ENCODE measurements at places on chromosomes 7 and 10.

GRCh38 chr7:19713676-19714075 lies 4.8 kb upstream of the POLR1F start:
- peak; percentile 27 for DNase-seq

DNA sequence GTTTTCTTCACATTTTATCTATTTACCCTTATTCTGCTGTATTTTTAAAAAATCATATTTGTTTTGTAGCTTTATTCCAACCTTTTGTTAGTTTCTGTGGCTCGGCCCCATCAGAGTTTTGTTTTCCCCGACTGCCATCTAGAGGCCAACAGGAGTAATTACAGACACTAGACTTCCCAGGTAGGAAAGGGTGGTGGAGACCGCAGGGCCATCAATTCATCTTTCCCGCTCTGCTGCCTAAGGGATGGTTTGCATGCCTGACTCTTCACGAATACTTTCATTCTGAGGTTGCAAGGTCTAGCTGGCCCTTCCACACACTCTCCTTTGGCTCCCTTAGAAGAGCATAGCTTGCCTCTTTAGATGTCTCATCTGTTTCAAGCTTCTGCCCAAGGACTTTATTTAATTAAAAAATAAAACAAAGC lies 38.3 kb downstream of the LYZL2 start:
- peak; percentile 45 for DNase-seq

GRCh38 chr10:3738855-3739350 lies 46.1 kb downstream of the KLF6 start:
- DNase-seq = no peak

GRCh38 chr7:123823898-123824753 lies 20.8 kb upstream of the HYAL4 start:
- no peak for DNase-seq

DNA sequence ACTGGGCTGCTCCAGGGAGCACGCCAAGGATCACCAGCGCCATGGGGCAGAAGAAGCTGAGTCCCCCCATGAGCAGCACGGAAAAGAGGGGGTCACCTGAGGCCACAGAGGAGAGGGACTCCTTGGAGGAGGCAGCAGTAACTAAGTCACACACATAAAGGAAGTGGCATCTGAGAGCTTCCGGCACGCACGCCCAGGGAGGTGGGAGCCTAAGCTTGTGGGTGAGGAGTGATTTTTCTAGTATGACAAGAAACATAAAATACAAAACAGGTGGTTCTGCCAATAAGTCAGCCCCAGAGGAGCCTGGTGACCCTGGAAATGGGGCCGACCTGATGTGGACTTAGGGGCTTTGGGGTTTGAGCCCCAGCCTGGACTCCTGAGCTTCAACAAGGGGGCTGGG lies 60.8 kb downstream of the CARD11 start:
- no peak for DNase-seq

- no peak for DNase-seq
Measured at GRCh38 chr7:80711531-80711930, 73.1 kb downstream of the CD36 start.

- DNase-seq = no peak
Measured at GRCh38 chr7:36416251-36416650, 26.6 kb downstream of the ANLN start.

DNA sequence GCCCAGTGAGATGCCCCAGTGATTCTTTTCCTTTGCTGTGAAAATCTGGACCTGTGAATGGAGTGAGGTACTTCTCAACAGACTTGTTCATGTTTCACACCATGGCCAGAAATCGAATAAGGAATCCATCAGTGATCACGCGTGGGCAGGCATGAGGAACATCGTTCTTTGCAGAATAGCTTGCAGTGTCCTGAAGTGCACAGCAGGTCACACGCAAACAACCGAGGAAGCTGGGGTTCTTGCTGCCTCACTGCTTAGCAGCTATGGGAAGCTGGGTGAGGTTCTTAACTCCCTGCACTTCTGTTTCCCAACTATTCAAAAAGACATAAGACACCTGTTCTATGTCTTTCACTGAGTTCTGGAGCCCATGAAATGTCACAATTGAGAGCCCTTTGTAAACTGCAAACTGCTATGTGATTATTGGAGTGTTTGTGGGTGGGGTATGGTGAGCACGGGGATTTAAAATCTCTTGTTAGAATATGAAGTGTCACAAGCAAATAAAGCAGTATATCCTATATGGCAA lies 253.4 kb downstream of the KIAA1217 start:
- DNase-seq = no peak

DNA sequence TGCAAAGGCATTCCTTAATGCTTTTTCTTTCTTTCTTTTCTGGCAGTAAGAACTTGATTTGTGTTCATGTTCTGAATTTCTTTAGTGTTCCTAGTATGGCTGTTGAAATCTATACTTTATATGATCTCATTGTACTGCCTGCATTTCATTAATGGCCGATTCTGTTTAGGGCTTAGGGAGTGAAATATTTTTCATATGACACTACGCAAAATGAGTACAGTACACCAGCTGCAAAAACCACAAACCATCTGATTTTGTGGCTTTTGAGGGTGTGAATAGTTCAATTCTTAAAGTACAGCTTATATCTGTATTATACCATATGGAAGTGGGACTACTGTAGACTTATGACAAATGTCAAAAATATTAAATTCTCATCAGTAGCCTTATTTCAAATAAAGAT lies 69.1 kb upstream of the FOXP2 start:
- DNase-seq = no peak

DNA sequence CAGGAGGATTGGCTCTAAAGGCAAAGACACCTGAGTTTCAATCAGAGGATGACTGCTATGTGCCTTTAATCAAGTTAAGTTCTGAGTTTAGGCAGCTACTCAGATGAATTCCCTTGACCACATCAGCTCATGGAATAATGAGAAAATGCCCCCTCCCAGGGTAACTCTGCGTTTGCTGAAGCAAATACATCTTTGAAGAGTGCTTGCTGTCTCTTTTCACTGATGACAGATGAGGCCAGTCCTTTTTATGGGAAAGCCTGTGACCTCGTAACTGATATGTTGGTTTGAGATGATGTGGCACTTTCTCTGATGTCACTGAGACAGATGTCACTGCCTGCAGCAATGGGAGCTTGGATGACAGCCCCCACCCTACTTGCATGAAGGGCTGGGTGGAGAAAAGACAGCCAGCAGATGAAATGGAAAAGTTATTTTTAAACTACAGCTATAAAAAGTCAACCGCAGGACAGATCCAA lies 43.7 kb upstream of the DGKI start:
- no peak for DNase-seq

DNA sequence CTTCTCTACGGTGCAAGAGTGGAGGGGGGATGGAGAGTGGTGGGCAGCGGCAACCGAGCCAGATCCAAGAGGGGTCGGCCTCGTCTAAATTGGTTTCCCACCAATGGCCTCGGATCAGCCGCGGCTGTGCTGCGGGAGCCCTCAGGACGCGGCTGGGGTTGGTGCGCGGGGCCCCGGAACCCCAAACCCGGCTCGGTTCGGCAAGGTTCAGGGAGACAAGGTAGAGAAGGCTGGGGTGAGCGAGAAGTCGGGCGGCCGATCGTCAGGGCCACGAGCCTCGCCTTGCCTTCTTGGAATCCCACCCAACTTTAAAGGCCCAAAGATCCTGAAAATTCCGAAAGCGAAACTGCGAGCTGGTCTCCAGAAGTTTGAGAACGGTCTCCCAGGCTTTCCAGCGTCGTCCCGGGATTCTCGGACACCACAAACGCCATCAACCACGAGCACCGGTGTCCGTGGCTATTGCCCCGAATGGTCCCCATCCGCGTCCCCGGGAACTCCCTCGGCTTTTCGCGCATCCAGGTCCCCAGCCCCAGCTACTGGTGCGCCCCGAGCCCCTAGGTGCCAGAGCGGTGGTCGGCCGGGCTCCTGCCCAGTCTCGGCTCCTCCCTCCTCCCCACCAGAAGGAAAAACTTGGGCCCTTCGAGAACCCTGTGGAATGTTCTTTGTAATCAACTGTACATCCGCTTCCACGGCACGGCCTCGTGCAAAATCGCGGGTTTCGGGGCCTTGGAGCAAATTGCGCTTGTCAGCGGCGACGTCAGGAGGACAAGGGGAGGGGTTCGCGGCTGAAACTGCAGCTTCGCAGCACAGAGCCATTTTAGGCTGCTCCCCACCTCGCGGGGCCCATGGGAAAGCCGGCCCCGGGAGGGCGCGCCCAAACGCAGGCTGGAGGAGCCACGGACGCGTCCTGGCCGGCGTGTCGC lies 3.2 kb downstream of the SFMBT2 start:
- peak; percentile 45 for DNase-seq

- peak; percentile 7 for DNase-seq
Measured at GRCh38 chr10:71133710-71134686, 78.4 kb upstream of the UNC5B start.

GRCh38 chr7:101754424-101755159 lies 62.8 kb upstream of the CUX1 start:
- no peak for DNase-seq

- DNase-seq = no peak
Measured at GRCh38 chr10:65017523-65017922, 1496.3 kb downstream of the REEP3 start.

DNA sequence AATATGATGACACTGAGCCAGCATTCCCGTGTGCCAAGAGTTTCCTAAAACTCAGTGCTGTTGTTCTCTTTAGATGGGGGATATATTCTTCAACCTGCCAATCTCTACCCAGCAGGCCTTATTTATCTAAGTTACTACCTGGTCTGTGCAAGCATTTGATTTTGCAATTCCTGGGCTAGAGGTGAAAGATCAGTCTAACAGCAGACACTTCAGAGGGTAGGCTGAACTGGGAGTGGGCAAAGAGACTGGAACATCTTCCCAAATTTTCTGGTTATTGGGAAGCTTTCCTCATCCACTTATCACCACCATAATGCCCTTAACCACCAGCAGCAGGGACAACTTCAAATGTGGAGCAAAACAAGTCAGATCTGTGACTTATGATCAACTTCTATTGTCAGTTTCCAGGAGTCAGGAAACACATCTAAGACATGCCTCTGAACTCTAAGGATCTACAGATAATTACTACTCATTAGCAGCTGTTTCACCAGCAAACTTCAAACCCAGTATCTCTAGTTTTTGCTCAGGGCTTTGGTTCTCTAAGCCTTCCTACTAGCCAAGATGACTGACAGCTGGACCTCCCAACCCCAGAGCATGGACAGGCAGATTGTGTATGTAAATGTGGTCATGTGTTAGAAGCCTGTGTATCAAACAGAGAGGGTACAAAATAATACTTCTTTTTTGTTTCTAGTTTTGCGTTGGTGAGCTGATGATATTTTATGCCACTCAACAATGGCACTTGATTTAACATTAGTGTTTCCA lies 1.0 kb downstream of the ASAH2 start:
- DNase-seq = no peak

GRCh38 chr10:86664341-86665217 lies 3.7 kb upstream of the LDB3 start:
- no peak for DNase-seq

DNA sequence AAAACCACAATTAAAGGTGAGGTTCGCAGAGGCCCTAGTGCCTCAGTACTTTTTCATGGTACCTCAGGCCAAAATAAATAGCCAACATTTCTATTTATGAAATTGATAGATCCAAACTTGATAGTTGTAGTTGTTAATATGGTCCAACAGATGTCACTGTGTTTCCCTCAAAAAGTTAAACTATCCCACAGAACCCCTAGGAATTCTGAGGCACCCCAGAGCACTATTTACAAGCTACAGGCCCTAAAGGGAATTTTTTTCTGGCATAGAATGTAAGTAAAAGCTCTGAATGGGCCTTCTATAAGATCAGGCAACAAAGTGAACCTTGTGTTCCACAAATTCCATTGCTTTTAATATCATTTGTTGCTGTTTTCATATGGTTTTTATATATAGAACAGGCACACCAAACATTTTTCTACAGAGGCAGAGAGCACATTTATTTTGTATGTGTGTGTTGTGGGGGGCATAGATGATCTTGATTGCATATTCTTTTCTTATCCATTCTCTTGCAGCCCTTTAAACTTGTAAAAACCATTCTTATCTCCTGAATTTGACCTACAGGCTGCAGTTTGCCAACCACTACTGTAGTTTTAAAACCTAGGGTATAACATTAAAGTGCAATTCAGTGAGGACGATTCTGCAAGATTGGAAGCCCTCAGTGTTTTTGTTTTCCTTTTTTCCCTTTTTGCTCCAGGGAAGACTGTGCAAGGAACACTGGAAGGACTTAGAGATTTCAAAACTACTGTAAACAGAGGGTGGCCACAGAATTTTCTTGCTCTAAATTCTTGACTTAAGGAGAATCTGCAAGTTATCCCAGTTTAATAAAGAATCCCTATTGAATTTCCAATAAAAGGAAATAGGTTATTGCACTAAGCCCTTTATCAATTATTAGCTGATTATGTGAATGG lies 3.5 kb upstream of the ARL4A start:
- no peak for DNase-seq

- DNase-seq = no peak
Measured at GRCh38 chr7:1953199-1954190, 279.2 kb downstream of the MAD1L1 start.

- no peak for DNase-seq
Measured at GRCh38 chr10:111709603-111710002, 474.0 kb downstream of the GPAM start.

DNA sequence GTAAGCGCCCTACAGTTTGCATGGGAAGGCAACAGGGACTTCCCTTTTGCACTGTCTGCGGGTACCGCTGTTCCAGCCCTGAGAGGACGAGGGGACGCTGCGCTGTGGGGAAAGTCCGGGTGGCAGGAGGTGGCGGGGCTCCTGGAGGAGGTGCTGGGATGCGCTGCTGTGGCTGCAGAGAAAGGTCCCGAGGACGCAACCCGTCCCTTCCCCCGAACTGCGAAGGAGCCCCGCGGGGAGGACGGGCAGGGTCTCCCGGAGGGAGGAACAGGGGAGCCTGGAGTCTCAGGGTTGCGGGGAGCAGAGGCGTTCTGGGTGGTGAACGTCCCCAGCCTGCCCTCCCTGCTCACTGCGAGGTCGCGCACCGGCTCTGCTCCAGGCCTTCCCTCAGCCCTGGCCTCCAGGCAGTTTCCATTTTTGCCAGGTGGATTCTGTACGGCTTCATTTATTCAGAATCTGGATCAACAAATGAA lies 91.6 kb downstream of the CXCL12 start:
- DNase-seq = no peak

DNA sequence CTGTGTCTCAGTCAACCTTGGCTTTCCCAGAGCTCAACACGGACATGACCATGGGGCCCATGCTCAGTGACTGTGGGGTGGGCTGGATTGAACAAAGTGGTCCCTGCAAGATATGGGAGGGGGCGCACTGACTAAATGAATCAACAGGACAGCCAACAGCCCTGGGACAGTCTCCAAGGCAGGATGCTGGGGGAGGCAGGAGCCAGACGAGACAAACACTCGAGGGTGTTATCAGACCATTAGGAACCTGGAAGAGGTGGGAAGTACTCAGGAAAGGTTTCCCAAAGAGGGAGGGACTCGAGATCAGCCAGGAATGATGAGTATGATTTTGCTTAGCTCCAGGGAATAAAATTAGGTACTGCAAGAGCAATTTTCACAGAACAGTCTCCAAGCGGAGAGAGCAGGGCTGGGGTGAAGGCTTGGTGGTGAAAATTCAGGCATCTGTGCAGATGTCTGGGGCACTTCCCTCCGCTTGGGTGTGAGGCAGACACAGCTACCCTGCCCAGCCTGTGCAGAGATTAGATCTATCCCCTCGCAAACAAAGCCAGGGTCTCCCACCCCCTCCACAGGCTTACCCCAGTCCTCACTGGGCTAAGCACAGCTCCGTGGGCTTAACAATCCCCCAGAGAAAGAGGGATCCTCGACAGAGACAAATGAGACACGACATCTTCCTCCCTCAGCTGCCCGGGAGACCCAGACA lies 261.1 kb upstream of the ZMIZ1 start:
- DNase-seq = no peak

GRCh38 chr7:72540106-72540611 lies 128.0 kb upstream of the CALN1 start:
- no peak for DNase-seq

- no peak for DNase-seq
Measured at GRCh38 chr10:71357792-71358265, 38.8 kb downstream of the SLC29A3 start.
